Stimulated activated CD4-positive, alpha-beta T cell treated with anti-CD3 and anti-CD28 coated beads, Interleukin-15, amount 100 ng/mL, for 48 hours (primary cell): ENCODE measurements at places on chromosomes 16 and 17.

- DNase-seq, result peak; percentile 5
Observed at GRCh38 chr17:58577696-58578095, 63.3 kb upstream of the MTMR4 start.

DNA sequence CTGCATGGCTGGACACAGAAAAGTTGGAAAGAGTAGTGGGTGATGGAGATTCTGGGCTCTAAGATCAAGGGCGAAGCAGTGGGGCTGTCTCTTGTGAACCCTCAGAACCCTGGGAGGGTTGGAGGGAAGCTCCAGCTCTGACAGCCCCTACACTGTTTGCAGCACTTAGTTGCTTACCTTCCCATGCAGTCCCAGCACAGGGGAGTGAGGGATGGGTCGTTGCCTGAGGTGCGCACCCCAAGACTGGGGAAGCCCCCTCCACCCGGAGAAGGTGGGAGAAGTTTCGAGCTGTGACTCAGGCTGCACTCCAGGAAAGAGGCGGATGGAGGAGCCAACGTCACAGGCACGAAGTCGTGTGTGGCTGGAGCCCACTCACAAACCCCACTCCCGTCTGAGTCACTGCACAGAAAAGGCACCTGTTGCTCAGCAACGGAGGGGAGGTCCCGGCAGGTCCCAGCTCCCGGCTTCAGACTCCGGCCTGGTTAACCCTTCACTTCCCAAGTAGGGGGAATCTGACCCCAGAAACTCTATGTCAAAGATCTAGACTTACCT is 60.1 kb downstream of the AIPL1 start:
- peak; percentile 63 for DNase-seq

GRCh38 chr16:30721606-30722005 is 22.6 kb downstream of the SRCAP start:
- no peak for DNase-seq

GRCh38 chr17:3888343-3889171 is 4.3 kb downstream of the CAMKK1 start:
- no peak for DNase-seq

DNA sequence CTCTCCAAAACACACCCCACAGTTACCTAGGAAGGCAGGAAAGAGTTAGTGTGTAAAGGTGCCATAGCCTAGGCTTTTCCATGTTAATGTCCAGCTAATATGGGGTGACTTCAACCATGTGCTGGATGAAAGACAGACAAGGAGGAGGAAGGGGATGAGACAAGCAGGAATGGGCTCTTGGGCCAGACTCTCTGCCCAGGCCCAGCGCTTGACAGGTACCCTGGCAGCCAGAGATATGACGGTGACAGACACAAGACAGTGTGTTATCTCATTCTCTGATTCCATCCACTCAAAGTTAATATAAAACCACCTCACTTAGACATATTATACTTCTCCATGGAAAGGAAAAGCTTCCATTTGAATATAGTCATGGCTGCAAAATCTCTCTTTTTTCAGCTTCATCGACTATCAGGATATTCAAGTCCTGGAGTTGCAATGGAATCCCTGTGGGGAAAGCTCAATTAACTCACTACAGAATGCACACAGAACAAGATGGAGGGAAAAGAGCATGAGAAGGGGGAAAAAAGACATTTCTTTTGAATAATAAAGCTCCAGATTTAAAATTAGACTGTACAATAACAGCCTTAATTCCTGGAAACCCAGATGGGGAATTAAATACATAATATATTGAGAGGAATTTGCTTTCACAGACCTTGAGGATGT is 596.7 kb downstream of the TOX3 start:
- no peak for DNase-seq

DNA sequence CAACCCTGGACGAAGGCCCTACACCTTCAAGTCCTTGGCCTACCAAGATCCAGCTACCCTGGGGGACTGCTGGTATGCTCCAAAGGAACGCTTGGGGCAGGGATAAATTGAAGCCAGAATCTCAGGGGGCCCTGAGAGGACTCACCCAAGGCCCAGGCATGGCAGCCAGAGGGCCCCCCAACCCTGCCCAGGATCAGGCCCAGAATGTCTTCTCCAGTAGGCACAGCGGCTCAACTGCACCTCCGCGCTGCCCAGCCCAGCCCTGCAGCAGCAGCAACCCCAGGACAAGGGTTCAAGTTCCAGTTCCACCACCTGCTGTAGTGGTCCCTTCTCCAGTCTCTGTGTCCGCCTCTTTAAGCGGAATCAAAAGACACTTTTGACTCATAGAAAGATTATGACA is 2.2 kb downstream of the TFAP4 start:
- DNase-seq, result no peak

DNA sequence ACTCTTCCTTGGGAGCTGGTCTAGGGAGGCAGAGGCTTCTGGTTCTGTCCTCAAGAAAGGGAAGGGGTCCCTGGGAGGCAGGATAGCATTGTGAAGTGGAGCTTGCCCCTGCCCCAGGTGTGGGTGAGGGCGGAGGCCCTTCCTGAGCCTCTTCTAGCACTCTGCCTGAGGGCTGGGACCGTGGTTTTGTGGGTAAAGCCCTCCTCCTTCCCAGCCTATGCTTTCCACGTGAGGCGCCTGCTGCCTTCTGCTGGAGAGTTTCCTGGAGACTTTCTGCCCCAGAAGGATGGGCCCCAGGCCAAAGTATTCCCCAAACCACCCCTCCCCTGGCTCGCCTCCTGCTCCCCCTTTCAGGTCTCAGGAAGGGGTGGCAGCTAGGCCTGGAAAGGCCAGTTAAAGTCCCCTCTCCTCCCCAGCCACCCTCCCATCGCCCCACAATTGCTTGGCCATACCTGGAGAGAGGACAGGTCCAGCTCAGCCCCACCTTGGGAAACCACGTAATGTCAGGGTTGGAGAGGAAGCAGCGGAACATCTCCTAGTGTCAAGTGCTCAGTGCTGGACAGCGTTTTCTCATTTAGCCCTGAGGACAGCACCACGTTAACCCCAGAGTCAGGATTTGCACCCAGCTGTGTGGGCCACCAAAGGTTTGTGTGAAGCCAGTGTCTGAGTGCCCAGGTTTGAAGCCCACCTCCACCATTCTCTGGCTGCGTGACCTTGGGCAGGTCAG is 5.6 kb downstream of the SBK1 start:
- DNase-seq, result no peak

DNA sequence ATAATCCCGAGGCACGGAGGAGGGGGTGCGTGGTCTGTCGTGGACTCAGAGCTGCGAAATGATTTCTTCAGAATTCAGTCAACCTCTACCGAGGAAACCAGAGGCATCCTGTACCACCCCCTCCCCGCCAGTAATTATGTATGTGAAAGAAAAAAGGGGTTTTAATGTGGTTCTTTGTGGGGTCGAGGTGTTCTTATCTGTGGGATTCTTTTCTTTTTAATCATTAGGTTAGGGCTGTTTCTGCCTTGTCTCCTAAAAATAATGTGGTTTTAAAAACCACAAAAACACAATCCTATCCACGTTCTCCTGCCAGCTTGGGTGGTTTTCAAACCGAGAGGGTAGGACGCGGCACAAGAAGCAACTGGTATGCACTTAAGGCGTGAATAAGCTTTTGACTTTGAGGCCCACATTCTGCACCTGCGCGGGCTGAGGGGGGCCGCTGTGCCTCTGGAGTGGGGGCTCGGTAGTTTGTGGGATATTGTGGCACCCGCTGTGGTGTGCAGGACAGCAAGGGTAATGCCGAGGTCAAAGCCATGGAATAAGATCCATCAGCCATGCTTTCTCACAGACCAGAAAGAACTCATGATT is 1.0 kb downstream of the SLC47A1 start:
- DNase-seq, result no peak

DNA sequence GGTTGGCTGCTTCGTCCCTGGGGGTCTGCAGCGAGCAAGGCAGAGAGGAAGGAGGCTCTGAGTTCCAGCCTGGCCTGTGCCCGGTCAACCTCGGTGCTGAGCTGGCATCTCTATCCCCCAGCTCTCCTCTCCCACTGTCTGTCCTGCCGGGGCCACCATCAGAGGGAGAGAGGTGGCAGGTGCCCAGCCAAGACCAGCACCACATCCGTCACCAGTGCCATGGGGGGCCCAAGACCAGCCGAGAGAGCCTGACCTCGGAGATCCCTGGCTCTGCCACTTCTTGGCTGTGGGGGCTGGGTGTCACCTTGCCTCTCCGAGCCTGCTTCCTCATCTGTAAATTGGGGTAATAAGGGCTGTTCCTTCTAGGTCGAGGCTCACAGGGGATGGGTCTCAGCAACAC is 560 bp upstream of the P2RX1 start:
- no peak for DNase-seq

- DNase-seq, result no peak
Observed at GRCh38 chr16:50899951-50900350, 158.1 kb downstream of the CYLD start.

DNA sequence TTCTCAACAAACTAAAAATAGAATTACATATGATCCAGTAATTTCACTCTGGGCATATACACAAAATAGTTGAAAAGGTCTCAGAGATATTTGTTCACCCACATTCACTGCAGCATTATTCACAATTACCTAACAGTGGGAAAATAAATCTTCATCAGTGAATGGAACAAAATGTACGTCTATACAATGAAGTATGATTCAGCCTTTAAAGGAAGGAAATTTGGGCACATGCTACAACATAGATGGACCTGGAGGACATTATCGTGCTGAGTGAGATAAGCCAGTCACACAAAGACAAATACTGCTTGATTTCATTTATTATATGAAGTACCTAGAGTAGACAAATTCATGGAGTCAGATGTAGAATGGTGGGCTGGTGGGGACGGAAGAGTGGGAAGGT is 47.0 kb downstream of the MFSD11 start:
- no peak for DNase-seq

DNA sequence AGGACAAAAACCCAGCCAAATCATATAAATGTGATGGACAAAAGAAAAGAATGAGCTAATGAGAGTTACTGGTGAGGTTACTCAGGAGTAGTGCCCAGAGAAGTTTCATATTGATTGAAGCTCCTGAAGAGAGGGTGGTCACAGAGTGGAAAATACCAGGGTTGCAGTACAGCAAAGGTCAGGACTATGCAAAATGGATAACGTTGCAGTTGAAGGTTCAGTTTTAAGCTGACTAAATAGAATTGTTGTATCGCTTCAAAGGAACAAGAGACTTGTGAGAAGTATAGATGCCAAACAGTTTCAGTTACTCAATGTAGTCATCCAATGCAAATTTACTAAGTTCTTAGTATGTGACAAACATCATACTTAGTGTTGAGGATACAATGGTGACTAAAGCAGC is 47.1 kb downstream of the ABCA8 start:
- no peak for DNase-seq

GRCh38 chr17:22484826-22485225 is 792.5 kb downstream of the KCNJ18 start:
- no peak for DNase-seq

DNA sequence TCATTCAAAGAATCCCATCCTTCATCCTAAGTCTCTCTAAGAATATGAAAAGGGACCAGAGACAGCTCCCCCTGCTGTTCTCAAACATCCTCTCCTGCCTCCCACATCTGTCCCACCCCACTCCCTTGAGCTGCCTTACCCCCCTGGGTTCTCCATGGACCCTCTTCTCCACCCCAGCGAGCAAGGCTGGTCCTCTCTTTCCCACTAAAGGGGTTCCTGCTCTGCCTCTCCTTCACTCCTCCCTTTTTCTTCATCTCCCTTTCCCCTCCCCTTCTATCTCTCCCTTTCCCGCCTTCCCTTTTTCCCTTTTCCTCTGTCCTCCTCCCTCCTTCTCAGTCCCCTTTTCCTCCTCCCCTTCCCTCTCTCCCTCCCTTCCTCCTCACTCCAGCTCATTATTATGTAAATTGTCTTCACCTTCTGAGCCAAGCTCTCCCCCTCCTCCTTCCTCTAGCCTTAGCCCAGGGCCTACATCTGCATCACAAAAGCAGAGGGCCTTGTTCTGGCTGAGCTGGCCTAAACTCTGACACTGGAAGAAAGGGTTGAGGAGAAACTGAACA is 90.0 kb downstream of the GNAO1 start:
- no peak for DNase-seq

DNA sequence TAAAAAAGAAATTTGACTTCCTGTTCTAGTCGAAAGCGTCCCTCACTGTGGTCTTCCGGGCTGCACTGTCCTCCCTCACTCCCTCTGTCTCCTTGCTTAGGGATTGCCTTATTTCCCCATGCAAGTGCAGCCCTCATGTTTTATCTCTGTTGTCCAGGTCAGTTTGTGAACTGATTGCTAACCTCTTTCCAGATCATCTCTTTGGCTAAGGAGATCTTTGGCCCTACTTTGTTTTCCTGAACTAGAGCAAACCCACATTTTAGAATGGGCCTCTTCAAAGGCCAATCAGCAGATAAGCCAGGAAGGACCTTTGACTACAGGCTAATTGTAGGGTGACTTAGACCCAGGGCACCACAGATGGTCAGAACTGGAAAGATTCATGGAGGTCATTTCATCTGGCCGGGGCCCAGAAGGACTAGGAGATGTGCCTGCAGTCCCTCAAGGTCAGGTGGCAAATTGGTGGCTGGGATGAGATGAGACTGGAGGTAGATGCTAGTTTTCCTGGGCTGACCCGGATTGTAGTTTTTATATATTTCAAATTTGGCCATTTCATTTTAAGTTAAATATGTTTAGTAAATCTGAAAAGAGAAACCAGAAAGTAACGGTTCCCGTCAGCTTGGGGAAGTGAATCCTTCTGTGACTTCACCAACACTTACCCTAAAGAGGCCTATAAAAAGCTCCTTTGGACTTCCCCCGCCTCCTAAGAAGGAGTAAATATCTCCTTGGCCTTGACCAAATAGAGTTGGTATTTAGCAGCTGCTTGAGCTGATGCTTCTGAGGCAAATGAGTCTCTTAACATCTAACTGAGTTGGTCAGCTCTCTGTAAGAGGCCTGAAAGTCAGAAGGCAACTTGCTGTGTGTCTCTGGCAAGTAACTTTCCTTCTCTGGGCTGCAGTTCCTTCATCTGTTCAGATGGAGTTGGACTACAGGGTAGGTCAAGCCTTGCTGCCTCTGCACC is 6.2 kb upstream of the SLC25A19 start:
- no peak for DNase-seq
